Adipocyte (in vitro differentiated cells): ENCODE measurements at places on chromosomes 4 and X.

DNA sequence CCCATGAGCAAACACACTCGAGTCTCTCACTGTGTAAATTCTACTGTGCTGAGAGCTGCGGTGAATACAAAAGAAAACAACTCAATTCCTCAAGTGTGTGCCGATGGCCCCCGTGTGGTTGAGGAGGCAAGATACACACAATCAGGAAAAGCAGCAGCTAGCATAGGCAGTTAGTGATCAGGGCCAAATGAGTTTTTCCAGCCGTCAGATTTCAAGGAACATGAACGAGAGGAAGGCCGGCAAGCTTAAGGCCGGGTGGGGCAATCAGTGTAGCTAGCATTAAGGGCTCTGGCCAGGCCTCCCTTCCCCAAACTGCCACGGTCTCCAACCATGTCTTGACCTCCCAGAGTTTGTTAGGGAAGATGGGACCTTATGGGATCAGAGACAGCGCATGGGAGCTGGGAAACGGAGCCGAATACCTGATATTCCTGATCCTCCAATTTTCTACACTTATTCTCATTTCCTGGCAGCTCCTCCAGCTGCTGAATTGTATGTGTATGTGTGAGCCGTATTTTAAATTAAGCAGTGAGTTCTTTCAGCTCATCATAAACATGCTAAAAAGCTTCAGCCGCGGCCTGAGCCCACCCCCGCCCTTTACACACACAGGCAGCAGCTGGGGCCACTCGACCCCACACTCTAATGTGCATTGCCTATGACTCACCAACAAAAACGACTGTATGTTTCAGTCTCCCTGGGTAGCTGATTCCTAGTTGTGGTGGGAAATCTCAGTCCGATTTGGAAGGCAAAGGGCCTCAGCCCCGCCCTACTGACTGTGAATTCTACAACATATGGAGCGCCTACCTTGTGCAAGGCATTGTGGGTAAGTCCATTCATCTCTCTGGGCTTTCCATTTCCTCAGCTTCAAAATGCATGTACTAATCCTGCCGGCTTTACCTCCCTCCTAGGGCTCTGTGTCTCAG is 59.9 kb downstream of the RTL9 start:
- peak; percentile 79 for DNase-seq

DNA sequence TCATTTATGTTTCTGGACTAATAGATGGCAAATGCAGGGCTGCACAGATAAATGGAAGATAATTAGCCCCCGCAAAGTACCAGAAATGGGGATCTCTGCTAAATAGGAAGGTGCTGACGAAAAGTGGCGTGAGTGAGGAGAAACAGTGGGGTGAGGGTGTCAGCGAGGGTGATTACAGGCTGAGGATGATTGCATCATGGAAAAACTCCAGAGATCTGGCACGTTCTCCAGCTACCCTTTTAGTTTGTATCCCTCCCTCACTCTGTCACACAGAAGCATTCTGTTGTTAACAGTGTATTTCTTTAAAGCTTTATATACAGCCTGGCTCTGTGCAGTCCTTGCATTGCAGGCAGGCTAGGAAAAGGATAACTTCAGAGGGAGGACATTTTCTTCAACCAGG is 309.6 kb upstream of the DDX53 start:
- no peak for DNase-seq

- DNase-seq = no peak
Measured at GRCh38 chrX:71191248-71191647, 31.8 kb upstream of the GJB1 start.

DNA sequence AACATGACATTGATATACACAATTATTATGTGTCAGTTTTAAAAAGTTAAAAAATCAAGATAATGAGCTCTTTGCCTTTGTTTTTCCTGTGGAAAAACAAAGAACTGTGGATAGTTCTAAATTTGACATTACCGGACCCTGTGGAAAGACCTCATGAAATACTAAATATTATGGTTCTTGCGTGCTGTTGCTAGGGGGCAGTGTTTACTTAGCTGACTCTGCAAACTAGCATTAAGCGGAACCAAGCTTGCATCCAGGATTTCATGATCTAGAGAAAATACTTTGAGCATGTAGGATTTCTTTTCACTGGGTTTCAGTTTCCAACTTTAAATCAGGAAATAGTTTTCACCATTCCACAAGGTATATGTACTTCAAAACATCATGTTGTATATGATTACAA is 33.6 kb downstream of the CLCN4 start:
- peak; percentile 85 for DNase-seq

- DNase-seq = peak; percentile 66
Measured at GRCh38 chr4:1871471-1872021, 353 bp downstream of the NSD2 start.

DNA sequence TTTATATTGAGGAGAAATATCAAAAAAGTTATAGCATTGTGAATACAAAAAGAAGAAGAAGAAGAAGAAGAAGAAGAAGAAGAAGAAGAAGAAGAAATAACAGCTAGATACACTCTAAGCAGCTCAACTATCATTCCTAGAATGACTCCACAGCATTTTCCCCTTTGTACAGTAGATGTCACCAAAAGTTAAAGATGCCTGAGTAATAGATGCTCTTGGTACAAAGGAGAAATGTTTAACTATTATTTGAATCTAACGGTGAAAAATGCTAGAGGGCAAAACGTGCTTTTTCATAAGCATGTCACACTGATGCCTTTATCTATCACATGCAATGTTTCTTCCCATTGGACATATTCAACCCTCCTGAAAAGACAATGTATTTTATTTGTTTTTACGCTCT is 178.4 kb upstream of the GPRIN3 start:
- peak; percentile 72 for DNase-seq

GRCh38 chrX:72052415-72053090 is 79.2 kb downstream of the RTL5 start:
- DNase-seq = peak; percentile 40

- DNase-seq = no peak
Measured at GRCh38 chr4:105838082-105838481, 57.2 kb upstream of the NPNT start.

DNA sequence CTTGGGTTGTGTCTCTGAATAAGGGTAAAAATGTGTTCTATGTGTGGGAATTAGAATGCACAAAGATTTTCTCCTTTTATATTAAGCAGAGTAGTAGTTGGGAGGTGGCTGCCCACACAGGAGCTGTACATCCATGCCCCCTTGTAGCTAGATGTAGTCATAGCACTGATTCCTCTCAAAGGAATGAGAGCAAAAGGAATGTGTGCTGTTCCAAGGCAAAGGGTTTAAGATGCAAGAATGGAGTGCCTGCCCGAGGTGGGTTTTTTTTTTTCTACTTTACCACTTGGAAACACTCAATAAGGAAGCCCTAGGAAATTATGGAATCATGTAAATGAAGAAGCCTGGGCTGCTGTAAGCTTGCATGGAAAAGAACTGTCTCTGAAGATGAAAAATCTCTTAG is 2183.2 kb upstream of the AGA start:
- DNase-seq = peak; percentile 79

GRCh38 chr4:116118221-116118620 is 967.2 kb downstream of the TRAM1L1 start:
- DNase-seq = no peak
